Activated T-cell treated with anti-CD3 and anti-CD28 coated beads for 1 hour (primary cell): ENCODE measurements at places on chromosomes 5 and 9.

GRCh38 chr5:171505473-171506043, 86.1 kb downstream of the FGF18 start:
- DNase-seq, result no peak

- no peak for DNase-seq
Observed at GRCh38 chr9:130627896-130628792, 36.2 kb upstream of the PRDM12 start.

DNA sequence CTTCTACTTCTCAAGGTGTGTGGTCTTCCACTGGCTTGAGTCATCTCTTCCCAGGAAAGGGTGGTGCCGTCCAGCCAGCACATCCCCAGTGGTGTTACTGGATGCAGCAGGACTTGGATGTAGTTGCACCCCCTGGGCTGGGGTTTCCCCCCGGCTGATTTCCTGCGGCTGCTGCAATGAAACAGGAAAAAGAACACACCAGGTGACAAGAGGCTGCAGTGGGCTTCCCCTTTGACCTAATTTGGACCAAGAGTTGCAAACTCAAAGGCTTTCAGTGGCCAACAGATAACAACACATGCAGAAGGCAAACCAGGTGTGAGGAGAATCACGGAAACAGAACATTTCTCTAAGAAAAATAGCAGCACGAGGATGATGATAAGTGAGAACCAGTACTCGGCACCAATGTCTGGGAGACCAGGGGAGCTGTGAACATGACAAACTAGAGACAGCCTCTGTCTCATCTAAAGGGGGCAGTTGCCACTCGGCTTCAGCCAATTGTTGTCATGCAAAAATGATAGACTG, 83.7 kb downstream of the PDE6A start:
- DNase-seq, result no peak

DNA sequence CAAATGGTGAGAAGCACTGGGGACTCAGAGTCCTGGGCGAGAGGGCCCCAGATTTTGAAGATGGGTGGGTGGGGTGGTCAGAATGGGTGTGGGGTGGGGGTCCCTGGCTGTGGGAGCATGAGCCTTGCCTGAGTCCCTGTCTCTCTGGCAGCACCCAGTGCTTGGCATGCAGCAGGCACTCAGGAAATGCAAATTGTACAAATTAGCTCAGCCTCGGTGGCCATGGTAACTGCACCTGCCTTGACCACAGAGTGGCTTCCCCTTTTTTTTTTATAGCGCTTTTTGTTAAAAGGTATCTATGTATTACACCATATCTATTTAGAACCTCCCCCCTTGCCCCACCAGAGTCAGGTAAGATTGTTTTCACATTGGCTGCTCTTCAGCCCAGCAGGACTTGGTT, 19.2 kb upstream of the PITX1 start:
- DNase-seq, result no peak

DNA sequence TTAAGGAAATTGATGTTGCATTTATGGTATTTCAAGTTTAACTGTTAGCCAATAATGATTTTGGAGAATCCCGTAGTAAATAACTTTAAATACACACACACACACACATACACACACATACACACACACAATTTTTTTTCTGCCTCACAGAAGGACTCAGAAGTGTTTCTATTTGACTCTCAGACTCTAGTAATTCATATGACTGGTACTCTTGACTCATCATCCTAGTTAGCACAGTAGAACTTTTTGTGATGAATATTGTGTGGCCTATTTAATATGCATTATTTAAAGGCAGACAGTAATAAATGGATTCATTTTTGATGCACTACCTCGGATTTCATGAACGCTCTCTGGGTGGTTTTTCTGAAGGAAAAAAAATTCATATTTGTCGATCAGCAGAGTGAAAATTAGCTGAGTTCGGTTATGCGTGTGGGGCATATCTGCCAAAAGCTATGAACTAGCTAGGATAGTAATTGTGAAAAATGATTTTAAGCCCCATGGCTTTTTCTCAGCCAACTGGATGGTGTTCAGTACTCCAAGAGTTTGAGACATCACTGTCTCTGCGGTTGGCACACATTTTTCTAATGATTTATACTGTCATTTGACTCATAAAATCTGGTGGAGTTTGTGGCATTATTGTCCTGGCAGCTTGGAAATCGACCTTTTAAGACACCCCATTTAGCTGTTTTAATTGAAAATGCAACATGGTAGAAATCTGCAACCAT, 102.2 kb downstream of the PCSK5 start:
- DNase-seq, result no peak

DNA sequence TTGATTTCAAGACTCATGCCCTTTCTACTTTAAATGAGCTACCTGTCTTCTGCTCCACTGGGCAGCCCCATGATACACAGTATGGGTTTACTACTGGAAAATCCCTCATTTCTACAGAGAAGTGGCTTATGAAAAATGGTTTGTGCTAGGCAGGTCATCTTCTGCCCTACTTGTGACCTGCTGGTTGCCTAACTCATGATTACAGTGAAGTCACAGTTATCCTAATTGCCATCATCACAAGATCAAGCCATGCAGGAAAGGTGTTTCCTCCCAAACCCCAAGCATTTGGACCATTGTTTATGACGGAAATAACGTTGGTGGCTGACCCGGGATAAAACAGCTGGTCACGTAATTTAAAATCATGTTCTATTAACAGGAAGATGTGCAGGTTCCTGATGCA, 330.6 kb downstream of the ACTL7B start:
- no peak for DNase-seq

- DNase-seq, result no peak
Observed at GRCh38 chr5:178551059-178551458, 39.1 kb downstream of the COL23A1 start.

GRCh38 chr9:18636781-18637180, 162.8 kb downstream of the ADAMTSL1 start:
- DNase-seq, result no peak

DNA sequence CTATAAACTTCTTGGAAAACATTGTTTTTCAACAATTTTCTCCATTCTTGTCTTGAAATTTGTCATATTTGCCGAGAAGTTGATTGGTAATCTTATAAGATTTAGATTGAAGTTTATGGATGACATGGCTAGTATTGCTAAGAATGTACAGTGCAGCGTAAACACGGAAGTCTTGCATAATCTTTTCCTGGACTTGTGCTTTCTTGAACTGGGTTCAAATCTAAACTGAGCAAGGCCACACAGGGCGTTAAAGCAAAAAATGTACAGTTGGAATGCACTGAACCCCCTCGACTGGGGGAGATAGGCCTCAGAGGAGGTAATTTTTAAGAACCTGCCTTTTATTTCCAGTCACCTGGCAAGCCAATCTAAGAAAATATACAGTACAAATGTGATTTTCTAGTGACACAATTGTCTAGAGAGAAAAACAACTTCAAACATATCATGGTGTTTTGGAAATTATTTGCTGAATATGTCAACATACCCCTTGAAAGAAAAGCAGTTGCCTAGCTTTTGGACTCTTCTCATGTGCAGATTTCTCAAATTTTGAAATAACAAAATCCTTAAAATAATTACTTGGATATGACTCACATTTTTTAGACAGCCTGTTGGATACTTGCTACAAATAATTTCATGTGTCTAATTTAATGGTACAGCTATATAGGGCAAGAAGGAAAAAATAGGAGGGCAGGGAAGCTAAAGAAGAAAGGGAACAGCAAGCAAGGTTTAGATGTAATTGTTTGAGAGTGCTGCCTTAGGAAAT, 18.5 kb upstream of the GAS1 start:
- no peak for DNase-seq

DNA sequence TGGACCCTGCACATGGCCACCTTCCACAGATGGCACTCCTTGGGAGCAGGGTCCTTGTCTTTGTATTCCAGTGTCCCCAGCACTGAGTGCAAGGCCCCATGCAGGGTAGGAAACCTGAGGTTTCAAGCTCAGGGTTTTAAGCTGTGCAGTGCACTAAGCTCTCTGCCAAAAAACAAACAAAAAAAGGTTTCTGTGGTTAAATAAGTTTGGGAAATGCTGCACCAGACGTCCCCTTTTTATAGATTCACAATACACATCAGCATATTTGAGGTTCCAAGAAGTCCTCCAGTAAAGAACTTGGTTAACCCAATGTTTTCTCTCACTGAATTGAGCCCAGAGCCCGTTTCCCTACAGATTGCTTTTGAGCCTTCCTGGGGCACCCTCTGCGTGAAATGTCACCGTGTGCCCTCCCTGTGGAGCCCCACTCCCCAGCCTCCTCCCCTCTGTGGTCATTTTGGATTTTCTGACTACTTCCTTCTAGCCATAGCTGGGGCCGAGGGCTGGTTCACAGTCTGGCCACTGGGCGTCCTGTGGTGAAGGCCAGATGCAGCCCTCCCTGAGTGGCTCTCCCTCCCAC, 17.1 kb downstream of the DELE1 start:
- DNase-seq, result no peak

DNA sequence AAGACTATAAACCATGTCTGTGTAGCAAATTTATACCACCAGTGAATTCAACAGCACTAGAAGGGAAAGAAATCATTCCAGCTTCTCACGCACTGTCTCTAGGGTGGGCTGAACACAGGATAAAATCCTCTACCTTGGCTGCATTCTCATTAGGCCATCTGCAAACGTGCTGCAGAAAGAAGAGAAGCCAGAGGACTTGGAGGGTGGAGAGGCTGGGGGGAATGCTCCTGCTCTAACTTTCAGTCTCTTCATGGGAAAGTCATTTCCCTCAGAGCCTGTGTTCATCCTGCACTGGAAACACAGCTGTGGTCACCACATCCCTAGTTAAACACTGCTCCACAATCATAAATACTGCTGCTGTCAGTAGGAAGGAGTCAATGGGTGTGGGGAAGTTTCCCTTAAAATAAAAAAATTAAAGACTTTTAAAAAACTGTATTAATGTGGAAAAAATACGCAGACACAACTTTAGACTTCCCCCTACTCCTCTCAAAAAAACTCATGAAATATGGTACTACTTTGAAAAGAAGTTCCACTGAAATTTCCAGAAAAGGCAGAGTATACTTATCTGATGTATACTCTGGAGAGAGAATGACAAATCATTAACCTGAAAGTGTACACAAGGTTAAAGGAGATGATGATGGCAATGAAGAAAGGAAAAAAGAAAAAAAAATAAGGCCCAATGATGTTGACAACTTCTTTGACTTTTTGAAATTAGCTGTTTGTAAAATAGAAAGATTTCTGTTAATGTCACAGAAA, 46.8 kb downstream of the LHFPL2 start:
- no peak for DNase-seq

- no peak for DNase-seq
Observed at GRCh38 chr9:69009708-69010107, 4.2 kb downstream of the PRKACG start.
